Activated CD4-positive, alpha-beta T cell treated with anti-CD3 and anti-CD28 coated beads, Interleukin-2, amount 10 ng/mL, durations not matched to agents 7 days and 5 days (primary cell): ENCODE measurements at places on chromosomes 7 and 10.
A peak's percentile ranks its signal among the peaks of the same experiment; 100 is the strongest.

DNA sequence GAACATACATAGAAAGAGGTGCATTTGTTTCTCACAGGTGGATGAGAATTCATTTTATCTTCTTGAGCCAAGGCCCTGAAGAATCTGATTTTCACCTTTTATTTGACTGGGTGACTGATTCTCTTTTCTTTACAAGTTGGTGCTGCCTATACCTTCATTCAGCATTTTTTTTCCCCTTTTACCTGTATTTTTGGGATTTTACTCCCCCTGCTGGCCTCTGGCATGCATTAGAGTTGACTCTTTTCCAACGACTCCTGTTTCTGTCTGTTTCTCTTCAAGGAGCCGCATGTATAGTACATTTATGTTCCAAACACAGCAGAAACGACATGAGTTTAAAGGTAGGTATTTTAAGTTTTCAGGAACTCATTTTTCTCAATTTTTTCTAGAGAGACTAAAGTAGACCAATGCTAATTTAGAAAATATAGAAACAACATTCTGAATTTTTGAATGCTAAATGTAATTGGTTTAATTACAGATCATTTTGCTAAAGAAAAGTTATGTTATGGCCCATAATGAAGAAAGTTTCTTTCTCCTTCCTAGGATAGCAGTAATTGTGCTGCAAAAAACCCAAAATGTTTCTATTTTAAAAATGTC lies 149.8 kb upstream of the HDAC9 start:
- DNase-seq, result peak; percentile 37
- H3K27me3 ChIP-seq, result peaks cover 3% of the 10 kb centered on the region
- no peak overlapping the region for H3K27ac ChIP-seq
- no peak overlapping the region for H3K4me3 ChIP-seq
- H3K36me3 ChIP-seq, result no peaks in the 10 kb centered on the region
- H3K4me1 ChIP-seq, result no peaks in the 10 kb centered on the region

DNA sequence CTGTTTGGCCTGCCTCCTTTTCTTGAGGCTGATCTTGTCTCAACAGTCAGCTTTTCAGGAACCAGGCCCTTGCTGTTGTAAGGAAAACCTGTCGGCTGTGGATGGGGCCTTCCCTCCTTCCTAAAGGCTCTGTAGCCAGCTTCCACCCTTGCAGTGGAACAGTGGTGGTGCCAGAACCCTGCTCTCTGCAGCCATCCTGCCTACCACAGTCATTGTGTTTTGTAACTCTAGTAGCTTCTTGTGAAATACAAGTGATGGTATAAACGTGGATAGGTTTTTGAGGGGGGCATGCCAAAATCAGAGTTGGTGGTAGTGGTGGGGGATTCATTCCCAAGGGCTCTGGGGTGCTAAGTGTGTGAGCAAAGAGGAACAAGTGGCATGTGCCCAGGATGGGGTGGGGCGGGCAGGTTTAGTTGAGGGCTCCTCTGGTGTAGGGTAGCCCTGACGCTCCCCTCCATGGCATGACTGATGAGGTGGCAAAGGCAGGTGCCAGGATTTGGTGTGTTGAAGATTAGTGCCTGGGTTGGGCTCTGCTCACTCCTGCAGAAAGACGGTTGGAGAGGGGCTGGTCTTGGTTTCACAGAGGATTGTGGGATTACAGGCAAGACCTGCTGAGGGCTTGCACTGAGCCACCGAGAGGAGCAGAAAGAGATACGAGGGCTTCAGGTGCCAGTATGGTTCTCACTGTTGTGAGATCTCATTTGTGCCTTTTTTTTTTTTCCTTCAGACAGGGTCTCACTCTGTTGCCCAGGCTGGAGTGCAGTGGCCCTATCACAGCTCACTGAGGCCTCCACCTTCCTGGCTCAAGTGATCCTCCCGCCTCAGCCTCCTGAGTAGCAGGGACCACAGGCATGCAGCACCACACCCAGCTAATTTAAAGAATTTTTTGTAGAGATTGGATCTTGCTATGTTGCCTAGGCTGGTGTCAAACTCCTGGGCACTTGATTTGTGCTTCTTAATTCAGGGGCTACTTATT lies 7.4 kb downstream of the TSPAN14 start:
- peaks cover 67% of the 10 kb centered on the region for H3K36me3 ChIP-seq
- DNase-seq, result no peak
- H3K27ac ChIP-seq, result peak overlapping the region; percentile 86

DNA sequence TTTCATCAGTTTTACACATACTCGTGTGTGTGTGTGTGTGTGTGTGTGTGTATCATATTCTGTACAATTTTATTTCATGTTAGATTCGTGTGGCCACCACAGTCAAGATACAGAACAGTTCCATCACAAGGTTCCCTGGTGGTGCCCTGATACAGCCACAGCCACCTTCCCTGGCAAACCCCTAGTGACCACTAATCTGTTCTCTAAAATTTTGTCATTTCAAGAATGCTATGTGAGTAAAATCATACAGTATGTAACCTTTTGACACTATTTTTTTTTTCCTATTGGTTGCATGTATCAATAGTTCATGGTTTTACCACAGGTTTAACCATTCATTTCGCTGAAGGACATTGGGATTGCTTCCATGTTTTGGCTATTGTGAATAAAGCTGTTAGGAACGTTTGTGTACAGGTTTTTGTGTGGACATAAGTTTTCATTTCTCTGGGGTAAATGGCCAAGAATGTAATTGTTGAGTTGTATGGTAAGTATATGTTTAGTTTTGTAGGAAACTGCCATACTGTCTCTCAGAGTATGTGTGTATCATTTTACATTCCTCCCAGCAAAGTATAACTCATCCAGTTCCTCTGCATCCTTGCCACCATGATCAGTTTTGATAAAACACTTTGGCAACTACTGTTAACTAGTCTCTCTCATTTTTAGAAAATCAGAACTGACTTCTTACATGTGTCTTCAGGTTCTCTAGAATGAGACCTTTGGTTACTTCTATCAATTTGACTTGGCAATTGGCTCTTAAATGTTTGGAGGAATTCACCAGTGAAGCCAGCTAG lies 20.6 kb downstream of the KLHDC10 start:
- no peaks in the 10 kb centered on the region for H3K27me3 ChIP-seq
- peaks cover 8% of the 10 kb centered on the region for H3K36me3 ChIP-seq
- no peak overlapping the region for H3K27ac ChIP-seq
- no peaks in the 10 kb centered on the region for H3K4me1 ChIP-seq

- no peak overlapping the region for H3K4me3 ChIP-seq
- H3K27me3 ChIP-seq, result peaks cover 7% of the 10 kb centered on the region
- DNase-seq, result no peak
- peaks cover 4% of the 10 kb centered on the region for H3K4me1 ChIP-seq
- no peak overlapping the region for H3K27ac ChIP-seq
Observed at GRCh38 chr10:67735430-67735829, 39.4 kb upstream of the CTNNA3 start.

DNA sequence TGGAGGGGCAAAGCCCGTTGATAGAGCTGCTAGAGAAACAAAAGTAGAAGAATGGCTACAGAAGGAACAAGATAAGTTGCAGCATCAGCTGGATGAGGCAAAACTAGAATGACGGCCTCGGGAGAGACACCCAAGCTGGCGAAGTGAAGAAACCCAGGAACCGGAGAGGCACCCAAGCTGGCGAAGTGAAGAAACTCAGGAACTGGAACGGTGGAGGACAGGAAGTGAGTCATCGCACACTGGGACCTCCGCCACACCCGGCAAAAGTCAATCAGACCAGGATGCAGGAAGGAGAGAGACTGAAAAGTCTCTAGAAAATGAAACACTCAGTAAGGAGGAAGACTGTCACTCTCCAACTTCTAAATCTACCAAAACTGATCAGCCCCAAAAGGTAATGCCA lies 133.0 kb upstream of the NEBL start:
- no peaks in the 10 kb centered on the region for H3K36me3 ChIP-seq
- no peak for DNase-seq
- H3K4me3 ChIP-seq, result no peak overlapping the region
- no peaks in the 10 kb centered on the region for H3K4me1 ChIP-seq

- H3K4me1 ChIP-seq, result peaks cover 22% of the 10 kb centered on the region
- no peak overlapping the region for H3K27ac ChIP-seq
- DNase-seq, result no peak
Observed at GRCh38 chr7:1100386-1100785, 12.5 kb downstream of the GPER1 start.

GRCh38 chr10:49119746-49120145 lies 4.4 kb upstream of the VSTM4 start:
- H3K36me3 ChIP-seq, result no peaks in the 10 kb centered on the region
- H3K27ac ChIP-seq, result no peak overlapping the region
- H3K4me3 ChIP-seq, result no peak overlapping the region
- H3K4me1 ChIP-seq, result peaks cover 6% of the 10 kb centered on the region
- DNase-seq, result no peak

- H3K27ac ChIP-seq, result no peak overlapping the region
- no peak for DNase-seq
- H3K4me3 ChIP-seq, result no peak overlapping the region
Observed at GRCh38 chr7:48481235-48481634, 310.0 kb downstream of the ABCA13 start.

DNA sequence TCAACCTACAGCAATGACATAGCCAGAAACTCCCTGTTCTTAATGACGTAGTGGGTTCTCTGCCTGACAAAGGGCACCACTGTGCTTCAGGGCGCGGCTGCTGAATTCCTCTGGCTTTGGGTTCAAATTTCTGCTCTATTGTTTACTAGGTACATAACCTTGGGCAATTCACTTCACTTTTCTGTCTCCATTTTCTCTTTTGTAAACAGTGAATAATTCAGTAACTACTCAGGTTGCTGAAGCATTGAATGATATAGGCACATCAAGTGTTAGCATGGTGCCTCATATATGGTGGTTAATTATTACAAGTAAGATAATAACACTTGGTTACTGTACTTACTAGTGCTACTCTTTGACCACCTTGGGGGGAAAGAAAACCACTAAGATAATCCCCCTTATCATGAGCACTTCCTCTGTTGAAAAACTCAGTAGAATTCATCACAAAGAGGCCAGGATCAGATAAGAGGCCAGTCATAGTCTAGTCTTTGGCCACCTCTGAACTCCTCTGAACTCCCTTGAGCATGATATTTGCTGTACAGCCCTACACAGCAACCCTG lies 92.0 kb upstream of the AHR start:
- no peak overlapping the region for H3K27ac ChIP-seq
- H3K27me3 ChIP-seq, result no peaks in the 10 kb centered on the region
- no peaks in the 10 kb centered on the region for H3K36me3 ChIP-seq
- no peak overlapping the region for H3K4me3 ChIP-seq
- H3K4me1 ChIP-seq, result no peaks in the 10 kb centered on the region

- no peaks in the 10 kb centered on the region for H3K36me3 ChIP-seq
- no peak overlapping the region for H3K27ac ChIP-seq
Observed at GRCh38 chr7:98671733-98672331, 54.7 kb downstream of the NPTX2 start.
